ENCODE measurements at places on chromosomes 1 and 21.

DNA sequence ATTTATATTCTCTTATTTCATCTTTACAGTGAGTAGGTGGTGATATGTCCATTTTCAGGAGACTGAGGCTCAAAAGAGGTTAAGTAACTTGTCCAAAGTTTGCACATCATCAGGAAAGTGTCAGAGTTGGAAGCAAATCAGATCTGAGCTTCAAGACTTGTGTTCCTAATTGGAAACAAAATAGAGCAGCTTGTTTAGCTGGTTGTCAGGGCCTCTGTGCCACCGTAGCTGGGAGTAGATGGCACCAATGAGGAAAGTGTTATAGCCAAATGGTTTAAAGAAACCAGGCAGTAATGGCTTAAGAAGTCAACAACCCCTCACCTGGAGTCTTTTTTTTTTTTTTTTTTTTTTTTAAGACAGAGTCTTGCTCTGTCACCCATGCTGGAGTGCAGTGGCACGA, 19.7 kb downstream of the AGO1 start:
- DNase-seq, result no peak

DNA sequence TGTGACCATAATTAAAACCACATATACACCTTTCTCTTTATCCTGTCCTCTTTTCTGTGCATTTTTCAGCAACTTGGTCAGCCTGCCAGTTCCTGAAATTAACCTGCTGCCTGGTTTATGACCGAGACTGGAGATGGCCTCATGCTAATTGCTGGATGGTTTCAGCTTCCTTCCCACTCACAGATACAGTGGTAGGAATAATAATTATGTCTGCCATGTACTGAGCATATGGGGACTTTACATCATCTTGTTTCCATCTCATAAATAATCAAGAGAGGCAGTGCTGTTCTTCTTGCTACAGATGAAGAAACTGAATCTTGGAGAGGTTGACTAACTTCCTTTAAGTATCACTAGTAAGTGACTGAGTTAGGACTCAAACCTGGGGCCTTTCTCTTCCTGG, 148.2 kb downstream of the NOS1AP start:
- DNase-seq, result no peak

- DNase-seq, result no peak
Measured at GRCh38 chr1:119806489-119806888, 4.8 kb downstream of the REG4 start.

DNA sequence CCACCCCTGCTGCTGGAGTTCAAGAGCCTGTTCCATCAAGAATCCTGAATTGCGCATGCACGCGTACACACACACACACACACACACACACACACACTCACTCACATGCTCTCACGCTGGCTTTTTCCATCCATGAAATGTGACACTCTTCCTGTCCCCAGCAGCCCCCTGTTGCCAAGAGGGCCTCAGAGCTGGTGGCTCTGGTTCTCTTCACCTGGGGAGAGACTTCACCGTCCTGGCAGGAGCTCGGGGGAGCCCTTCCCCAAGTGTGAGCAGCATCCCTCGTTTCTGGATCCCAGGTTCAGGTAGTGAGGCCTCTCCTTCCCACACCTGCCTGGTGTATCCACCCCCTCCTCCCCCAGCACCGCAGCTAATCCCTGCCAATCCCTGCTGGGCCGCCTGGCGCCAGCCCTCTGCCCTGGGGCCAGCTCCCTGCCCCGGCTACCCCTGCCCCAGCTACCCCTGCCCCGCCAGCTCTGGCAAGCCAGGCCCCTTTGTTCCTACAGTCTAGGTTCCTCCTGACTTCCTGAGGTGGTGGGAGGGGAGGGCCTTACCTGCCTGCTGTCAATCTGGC, 9.9 kb downstream of the PLOD1 start:
- DNase-seq, result no peak

DNA sequence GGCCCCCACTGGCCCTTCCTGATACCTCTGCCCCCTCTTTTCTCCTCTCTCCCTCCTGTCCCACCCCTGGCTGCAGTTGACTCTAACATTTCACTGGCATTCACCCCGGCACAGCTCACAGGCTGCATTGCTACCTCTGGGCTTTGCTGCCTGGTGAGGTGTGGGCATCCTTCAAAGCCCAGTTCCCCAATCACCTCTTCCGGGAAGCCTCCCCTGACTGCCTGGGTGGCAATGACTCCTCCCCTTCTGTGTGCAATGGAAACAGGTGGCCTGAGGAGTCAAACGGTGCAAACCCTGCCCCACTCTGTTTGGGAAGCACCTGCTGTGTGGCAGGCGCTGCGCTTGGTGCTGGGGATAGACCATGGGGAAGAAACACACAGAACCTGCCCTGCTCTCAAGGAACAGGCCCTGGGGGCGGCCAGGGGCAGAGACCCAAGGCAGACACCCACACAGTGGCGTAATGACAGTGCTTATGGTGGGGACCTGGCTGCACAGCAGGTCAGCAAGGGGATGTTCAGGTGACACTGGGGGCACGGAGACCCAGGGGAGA, 39.3 kb upstream of the POFUT2 start:
- no peak for DNase-seq

Measured in iPS DF 6.9 (cell line).